ENCODE measurements at places on chromosomes 12 and 14.

- DNase-seq, result no peak
Observed at GRCh38 chr12:89516633-89517032, 8.0 kb downstream of the GALNT4 start.

DNA sequence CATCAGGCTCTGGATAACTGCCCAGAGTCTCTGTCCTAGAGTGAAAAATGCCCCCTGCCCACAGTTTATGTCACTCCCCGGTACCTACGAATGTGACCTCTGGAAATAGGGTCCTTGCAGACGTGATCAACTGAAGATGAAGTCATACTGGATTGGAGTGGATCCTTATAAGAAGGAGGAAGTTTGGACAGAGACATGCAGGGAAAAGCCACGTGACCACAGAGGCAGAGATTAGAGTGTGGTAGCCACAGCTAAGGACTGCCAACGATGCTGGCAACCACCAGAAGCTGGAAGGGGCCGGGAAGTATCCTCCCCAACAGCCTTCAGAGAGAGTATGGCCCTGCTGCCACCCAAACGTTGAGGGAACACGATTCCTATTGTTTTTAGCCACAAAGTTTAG, 101.2 kb upstream of the NCOR2 start:
- DNase-seq, result no peak

GRCh38 chr12:130924966-130925665, 28.6 kb upstream of the ADGRD1 start:
- no peak for DNase-seq

GRCh38 chr12:52319097-52319496, 2.1 kb downstream of the KRT83 start:
- no peak for DNase-seq

DNA sequence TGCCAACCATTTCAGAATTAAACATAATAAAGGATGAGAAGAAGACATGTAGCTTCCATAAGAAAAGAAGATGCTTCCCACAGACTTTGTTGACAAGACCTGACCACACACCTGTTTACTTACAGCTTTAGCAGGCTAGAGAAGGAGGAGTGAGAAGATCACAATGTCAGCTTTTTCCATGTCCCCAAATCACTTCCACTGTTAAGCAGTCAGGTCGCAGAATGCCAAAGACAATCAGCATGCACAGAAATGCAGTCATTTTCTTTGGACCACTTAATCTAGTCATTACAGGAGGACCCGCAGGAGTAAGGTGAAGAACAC, 314.9 kb downstream of the SSPN start:
- DNase-seq, result no peak

Measured in stimulated activated CD4-positive, alpha-beta T cell treated with anti-CD3 and anti-CD28 coated beads, Interleukin-1b, Interleukin-23, amount 100 ng/mL, for 1 hour (primary cell).